Activated CD4-positive, alpha-beta memory T cell treated with anti-CD3 and anti-CD28 coated beads, Interleukin-2, amount 10 ng/mL, durations not matched to agents 7 days and 5 days (primary cell): ENCODE measurements at places on chromosomes 2 and 18. TPM values are rescaled to one million over a fixed set of nuclear protein-coding genes. Genes with fewer than 3 reads are reported as not detected.

TTR gene
- not detected for total RNA-seq

CPO gene
- total RNA-seq: not detected

CCDC148 gene
- not detected for total RNA-seq

UGT1A7 gene
- total RNA-seq: not detected

DAW1 gene
- not detected for total RNA-seq

EFHD1 gene
- total RNA-seq: 2.0 TPM

VIT gene
- not detected for total RNA-seq

CBLN2 gene
- total RNA-seq: not detected

DNA sequence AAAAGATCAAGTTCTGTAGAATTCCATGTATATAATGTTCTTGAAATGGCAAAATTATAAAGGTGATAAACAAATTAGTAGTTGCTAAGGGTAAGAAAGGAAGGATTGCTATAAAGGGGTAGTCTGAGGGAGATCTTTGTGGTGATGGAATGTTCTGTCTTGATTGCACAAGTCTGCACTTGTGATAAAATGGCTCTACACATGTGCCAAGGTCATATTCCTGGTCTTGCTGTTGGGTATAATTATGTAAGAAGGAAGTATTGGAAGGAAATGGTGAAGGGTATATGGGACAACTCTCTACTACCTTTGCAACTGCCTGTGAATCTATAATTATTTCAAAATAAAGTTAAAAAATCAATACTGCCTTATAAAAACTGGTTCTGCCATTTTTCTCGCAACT lies 15.3 kb downstream of the SGPP2 start:
- DNase-seq: no peak

GRCh38 chr2:100293341-100294161 lies 28.8 kb downstream of the LONRF2 start:
- DNase-seq: no peak

DNA sequence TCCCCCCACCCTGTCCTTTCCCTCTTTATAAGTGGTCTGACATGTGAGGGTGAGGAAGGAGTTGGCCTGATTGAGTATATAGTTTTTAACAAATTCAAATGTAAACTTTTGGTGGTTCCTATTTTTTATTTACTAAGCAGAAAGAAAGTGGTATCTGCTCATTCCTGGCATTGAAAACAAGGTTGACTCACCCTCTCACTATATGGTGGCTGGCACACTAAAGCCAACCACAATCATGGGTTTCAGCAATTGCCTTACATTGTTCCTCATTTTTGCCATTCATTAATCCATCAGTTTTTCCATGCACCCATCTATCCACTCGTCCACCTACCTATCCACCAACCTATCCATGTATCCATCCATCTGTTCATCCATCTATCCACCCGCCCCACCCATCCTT lies 75.4 kb upstream of the IGFBP5 start:
- no peak for DNase-seq

DNA sequence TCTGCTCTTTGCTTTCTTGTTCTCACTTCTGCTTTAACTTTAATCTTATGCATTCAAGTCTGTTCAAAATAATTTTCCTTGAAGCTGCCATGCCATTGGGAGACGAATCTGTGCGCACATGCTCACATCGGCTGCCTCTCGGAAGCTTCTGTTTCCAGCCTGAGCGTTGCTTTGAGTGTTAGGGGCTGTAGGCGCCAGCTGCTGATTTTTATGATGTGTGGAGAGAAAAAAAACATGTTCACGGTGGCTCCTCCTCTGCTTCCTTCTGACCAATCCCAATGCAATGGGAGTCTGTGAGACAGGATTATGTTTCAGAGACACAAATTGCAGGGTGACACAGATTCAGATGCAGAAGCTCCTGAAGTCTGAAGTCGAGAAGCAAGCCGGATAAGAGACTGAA lies at the start of gene MC4R:
Gene MC4R (minus strand): TSS at position 180 of the 400 bp plus-strand sequence. CDS start 426 bp downstream, outside the sequence.
- DNase-seq: no peak

DNA sequence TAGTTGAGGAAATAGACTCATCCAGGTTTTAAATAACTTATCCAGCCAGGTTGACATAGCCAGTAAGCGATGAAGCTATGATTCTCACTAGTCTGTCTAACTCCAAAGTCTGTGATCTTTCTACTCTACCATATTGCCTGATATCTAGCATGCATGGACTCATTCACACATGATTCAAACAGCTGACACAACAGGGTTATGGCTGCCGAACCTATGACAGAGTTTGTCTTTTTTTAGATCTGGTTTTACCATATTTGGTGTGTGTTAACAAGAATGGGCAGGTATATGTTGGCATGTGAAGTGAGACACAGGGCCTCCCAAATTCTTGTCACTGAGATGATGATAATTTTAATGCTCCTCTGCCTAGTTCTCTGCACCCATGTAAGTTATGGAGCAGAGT lies 210.6 kb downstream of the BABAM2 start:
- DNase-seq: no peak

- DNase-seq: no peak
Observed at GRCh38 chr2:23828986-23829385, 97.9 kb downstream of the ATAD2B start.

GRCh38 chr2:28754321-28754720 lies 2.7 kb downstream of the PPP1CB start:
- no peak for DNase-seq

DNA sequence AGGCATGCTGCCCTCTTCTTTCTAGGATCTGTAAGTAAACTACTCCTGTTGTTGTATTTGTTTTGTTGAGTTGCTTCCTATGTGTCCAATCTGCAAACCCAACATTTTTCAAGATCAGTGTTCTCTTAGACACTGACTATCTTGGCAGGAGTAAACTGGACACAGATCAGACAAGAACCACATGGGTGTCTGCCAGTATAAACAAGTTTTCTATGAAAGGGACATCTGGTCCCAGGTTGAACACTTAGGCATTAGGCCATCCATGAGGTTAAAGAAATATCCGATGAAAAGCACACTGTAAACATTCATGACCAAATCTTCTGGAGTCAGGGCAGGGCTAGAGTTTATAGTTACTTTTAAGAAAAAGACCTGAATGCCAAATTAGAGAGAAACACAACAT lies 441.8 kb downstream of the NYAP2 start:
- DNase-seq: no peak

DNA sequence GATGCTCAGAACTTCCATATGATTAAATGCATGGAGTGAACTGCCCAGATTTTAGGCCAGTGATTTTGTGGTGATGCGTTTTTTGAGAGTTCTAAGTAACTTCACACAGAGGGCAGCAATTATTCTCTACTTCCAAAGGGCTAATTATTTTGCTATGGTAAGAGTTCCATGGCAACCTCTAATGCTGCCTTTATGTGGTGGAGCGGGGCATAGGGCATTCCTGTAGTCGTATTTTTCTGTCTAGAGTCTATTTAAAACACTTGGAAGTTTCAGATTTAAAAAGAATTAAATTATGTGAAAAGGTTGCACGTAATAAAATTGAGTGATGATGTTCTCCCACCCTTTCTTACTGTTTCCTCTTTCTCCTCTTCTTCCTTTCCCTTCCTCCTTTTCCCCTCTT lies 63.9 kb upstream of the EML6 start:
- DNase-seq: no peak

DNA sequence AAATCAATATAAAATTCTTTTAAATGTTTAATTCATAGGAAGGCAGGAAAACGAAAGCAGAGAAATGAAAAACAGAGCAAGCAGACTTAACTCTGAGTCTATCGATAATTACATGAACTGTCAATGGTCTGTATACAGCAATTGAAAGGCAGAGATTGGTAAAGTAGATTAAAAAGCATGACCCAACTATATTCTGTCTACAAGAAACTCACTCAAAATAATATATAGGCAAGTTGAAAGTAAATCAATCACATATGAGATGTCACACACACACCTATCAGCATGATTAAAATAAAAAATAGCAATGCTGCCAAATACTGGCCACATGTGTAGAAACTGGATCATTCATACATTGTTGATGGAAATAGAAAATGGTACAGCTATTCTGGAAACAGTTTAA lies 136.4 kb upstream of the CYP1B1 start:
- DNase-seq: no peak

- no peak for DNase-seq
Observed at GRCh38 chr18:62450175-62450545, 72.7 kb upstream of the ZCCHC2 start.

DNA sequence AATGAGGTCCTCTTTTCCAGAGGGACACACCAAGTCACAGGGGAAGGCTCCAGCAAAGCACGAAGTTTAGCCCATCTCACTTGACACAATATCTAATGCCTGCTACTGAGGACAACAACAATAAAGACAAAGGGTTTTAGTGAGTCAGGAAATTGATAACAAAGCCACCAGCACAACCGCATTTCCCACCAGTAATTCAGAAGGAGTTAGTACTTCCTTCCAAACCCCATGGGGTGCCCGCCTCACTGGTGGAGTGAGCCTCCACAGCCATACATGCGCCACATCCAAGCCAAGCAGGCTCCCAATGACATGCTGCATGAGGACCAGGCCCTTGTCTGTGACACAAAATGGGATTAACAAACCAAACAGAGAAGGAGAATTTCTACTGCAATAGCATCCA lies 40.1 kb downstream of the MRPL35 start:
- DNase-seq: no peak

DNA sequence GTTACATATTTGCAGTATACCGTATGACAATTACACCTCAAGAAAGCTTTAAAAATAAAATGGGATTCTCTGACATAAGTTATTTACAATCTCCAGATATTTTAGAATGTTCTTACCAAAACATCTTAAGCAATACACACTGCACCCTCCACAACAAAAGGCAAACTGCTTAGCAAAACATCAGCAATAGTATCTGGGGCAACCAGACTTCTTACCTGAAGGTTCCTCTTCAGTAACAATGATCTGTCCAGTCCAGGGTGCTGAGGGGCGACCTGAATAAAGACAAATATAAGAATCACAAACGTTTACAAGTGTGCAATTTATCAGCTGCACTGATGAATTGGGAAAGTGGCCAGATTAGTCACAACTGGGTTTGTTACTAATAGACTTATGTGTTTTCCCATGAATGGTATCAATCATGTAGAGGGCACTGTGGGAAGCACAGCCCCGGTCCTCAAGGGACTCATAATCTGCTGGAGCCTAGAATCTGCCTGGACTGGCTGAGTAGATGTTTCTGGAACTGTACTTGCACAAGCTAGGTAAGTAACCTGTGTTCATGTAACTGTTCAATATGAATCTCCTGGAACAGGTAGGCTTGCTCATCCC lies 70.7 kb downstream of the MYOM1 start:
- DNase-seq: no peak

GRCh38 chr18:63378919-63379638 lies 12.1 kb upstream of the KDSR start:
- no peak for DNase-seq

- no peak for DNase-seq
Observed at GRCh38 chr18:75110846-75111415, 98.0 kb downstream of the PTGR3 start.

GRCh38 chr18:23837591-23837990 lies 148.3 kb downstream of the LAMA3 start:
- DNase-seq: no peak

- DNase-seq: no peak
Observed at GRCh38 chr2:166900700-166901099, 12.4 kb downstream of the XIRP2 start.

- DNase-seq: peak; percentile 78
Observed at GRCh38 chr2:73212448-73213176, 1.4 kb upstream of the SMYD5 start.

GRCh38 chr2:161241894-161242293 lies 66.3 kb upstream of the PSMD14 start:
- no peak for DNase-seq

DNA sequence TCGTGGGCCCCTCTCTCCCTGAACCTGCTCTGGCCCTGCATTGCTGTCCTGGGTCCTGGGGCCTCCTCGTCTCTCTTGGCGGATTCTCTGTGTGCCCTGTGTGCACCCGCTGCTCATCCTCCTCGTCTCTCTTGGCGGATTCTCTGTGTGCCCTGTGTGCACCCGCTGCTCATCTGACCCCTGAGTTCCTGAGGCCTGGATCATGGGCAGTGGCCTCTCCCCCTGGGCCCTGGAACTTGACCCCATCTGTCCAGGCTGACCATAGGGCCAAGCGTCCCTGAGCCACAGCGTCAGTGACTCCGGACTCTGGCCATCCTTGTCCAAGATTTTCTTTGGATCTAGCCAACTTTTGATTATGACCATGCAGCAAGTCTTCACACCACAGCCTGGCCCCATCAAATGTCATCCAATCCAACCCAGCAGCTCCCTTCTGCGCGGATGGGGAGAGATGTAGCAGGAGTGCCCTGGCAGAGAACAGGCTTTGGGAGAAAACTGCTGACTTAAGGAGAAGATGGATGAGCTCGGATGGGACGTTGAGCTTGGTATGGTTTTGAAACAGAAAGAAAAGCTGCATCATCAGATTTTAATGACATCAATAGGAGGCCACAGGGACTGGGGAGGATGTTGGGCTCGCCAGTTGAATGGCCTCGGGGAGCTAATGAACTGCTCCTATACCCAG lies 455.1 kb upstream of the HS6ST1 start:
- no peak for DNase-seq

GRCh38 chr2:18413676-18414396 lies 146.6 kb downstream of the RDH14 start:
- DNase-seq: no peak

- no peak for DNase-seq
Observed at GRCh38 chr2:70515938-70516337, 37.7 kb downstream of the TGFA start.

- no peak for DNase-seq
Observed at GRCh38 chr18:23643815-23644490, 18.8 kb downstream of the ANKRD29 start.
